H7 (cell line): ENCODE measurements at places on chromosomes 4 and X.

DNA sequence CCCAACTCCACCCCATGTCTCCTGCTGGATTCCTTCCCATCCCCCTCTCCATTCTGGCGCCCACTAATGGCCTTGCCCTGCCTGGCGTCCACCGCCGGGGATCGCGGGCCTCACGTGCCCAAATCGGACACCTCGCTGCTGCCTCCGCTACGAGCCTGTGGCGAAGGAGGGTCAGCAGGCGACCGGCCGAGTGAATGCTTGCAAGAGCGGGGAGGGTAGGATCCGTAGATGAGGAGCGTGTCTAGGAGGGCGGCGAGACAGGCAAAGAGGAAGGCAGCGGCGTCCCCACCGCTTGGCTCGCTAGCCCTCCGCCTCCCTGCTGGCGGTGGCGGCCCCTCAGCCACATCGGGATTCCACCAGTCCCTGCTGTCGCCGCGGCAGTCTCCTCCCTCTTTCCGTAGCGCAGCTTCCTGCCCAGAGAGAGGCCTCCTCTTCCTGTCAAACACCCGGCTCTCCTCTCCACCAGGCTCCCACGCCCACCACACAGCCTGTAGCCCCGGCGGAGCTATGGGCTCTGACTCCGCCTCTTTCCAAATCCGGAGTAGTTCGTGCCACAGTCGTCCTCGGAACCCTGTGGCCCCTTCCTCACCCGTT, at the start of gene SPIN2B:
TSS of gene SPIN2B (minus strand) at position 387 of the 594 bp plus-strand sequence.
- peak; percentile 86 for DNase-seq

DNA sequence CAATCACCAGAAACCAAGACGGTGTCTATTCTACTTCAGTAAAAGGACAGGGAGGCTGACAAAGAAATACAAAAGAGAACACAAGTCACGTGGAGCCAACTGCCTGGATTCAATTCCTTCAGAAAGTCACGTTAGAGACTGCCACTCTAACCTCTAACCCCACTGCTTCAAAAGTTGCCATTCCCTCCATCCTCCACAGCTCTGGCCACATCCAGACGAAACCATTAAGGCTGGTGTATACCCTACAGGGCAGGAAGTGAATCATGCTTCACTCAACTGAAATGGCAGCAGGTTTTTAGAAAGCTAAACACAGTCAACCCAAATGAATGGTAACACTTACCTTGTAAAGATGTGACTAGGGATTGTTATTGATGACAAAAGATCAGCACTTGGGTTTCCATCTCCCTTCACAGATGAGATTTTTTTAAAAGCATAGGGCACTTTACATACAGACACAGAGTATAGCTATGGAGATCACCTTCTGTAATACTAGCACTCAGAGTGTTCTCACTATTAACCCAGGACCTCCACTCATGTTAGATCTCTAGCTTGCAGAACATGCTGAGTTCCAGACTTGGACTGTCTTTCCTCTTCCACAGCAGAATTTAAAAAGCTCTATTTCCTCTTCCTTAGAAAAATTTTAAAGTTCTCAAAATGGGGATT, 37.4 kb downstream of the MAML3 start:
- no peak for DNase-seq

DNA sequence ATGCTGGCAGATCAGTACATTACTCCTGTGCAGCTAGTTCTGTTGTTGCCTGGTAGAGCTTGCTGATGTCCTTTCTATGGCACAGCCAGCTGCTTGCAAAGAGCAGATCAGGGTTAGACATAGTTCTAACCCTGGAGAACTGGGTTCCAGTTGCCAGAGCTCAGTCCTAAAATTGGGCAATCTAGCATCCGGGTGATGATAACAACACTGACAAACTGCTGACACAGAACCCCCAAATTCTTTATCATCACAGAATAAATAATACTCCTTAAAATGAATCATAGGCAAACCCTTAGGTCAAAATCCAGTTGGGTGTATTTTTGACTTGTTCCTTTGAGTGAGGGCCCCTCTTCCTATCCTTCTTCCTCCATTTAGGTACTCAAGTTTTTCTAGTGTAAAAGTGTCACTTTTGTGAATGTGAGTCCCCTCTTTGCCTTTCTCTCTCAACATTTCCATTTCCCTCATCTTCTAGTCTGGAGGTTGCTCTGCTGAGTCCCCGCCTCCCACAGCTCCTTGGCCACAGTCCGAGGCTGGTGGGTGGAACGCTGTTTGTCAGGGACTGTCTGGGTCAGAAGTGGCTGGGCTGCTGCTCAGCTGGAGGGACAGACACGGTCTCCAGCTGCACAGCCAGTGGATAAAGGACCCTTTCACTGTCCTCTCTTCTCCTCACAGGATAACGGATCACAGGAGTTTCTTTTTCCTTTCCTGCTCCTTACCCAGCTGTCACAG, 93.6 kb upstream of the RASGEF1B start:
- DNase-seq: no peak

GRCh38 chr4:62914758-62915157, 1494.5 kb downstream of the TECRL start:
- no peak for DNase-seq

DNA sequence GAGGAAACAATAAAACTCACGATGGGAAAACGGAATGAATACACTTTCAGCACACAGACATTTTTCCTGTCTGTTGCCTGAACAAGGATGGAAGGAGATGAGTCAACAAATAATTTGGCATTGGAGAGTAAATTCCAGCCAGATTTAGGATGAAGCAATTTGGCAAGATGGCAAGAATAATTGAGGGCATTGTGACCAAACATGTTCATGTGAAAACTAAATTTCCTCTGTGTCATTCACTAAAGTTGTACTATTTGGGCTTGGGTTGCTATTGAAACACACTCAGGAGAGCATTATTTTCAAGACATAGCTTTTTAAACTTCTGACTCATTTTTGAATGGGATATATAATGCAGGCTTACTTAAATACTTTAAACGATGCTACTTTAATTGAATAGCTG, 1614.4 kb downstream of the PCDH19 start:
- no peak for DNase-seq

DNA sequence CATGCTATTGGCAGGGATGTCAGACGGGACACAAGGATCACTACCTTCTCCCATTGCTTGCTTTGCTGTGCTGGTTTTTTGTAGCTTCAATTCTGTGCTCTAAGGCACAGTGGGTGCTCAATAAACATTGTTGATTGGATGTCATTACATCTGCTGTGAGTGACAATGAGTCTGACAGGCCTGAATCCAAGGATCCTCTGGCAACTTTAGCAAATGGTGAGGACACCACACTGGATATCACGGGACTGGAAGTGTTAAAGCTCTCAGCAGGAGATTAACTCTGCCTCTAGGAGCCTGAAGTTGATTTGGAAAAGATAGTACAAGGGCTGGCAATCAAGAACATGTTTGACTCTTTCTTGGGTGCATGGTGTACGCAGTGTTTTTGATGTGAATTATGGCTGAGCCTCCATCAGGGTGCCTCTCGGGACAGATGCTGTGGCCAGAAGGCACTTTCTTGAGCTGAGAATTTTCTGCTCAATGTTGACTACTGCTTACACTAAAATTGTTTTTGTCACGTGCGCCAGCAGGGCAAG, 217.9 kb downstream of the ARAP2 start:
- DNase-seq: no peak

GRCh38 chr4:54946741-54947140, 178.7 kb downstream of the KDR start:
- DNase-seq: no peak

DNA sequence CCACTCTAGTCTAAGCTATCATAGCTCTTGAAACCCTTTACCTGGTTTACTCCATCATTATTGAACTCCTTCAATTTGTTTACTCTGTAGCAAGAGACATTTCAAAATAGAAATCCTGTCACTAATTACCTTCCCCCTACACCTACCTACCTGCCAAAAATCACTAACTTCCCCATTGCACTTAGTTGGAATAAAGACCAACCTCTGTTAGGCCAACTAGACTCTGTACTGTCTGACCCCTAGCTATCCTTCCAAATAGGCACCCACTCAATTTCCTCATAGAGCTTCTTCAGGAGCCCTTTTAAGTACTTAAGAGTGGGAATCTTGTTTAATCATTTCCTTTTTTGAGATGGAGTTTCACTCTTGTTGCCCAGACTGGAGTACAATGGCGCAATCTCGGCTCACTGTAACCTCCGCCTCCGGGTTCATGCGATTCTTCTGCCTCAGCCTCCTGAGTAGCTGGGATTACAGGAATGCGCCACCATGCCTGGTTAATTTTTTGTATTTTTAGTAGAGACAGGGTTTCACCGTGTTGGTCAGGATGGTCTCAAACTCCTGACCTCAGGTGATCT, 8.9 kb upstream of the CDKL2 start:
- DNase-seq: no peak

DNA sequence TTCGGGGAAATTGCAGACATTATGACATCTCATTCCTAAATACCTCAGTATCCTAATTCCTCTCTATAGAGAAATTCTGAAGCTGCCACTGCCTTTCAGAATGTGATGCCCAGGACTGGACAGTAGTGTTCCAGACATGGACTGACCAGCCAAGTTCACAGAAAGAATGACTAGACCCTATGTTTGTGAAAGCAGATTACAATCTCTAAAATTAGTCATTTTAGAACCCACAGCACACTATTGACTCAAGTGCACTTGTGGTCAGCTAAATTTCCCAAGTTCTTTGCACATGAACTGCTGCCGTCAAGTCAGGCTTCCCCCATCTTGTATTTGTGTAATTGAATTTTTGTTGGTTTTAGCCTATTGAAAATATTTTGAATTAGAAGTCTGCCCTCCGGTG, 81.0 kb upstream of the ESX1 start:
- DNase-seq: no peak

GRCh38 chr4:136392576-136392975, 1139.7 kb downstream of the PCDH18 start:
- DNase-seq: no peak

- DNase-seq: no peak
Measured at GRCh38 chrX:103378990-103379389, 2.7 kb downstream of the BEX3 start.

DNA sequence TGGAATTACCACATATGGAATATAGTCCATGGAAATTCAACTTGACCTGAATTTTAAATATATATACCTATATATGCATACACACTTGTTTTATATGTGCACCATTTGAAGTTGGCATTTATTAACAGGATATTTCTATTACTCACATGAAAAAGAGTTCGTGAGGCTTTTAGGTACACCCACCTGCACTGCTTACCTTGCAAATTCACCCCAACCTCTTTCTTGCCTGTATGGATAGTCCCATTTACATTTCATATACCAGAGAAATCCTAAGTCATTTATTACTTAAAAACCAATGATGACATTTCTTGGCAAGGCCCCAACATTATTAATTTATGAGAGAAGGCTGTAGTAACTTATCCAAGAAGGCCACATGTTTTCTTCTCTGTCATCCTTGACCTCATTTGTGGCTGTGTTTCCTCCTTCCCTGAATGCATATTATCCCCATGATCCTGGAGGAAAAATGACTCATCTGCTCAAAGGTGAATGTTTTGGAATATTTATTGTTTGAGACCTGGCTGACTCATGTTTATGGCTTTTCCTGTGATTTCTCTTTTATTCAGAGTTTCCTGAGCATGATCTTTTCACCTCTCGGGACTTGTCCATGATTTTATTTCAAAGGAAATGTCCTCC, 62.2 kb upstream of the FAM241A start:
- no peak for DNase-seq

DNA sequence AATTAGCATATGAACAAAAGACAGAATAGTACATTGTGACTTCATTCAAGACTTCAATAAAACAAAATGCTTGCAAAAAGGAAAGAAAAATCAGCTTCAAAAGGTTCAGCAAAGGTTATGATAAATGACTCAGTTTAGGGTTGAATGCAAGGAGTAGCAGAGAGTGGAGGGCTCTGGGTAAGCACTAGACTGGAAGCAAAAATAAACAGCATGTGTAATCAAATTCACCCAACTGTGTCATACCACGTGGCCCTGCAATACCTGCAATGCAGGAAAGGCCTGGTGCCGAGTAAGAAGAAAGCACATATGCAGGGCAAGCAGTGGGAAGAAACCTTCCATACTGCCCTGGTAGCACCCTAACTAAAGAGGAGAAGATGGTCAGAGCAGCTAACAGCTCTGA, 88.7 kb downstream of the ATP11C start:
- peak; percentile 15 for DNase-seq

DNA sequence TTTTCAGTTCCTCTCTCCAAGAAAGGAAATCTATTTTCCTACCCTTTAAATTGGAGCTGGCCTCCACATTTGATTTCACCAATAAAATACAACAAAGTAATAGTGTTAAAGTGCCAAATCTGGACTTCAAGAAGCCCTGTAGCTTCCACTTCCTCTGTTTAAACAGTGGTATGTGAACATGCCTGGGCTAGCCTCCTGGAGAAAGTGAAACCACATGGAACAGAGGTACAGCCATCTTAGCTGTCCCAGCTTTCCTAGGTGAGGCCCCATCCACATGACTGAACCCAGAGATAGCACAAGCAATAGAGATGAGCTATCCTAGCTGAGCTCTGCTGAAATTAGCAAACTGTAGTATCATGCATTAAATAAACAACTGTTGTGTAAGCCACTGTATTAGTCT, 131.8 kb upstream of the VCX start:
- DNase-seq: no peak

GRCh38 chrX:15747626-15748173, 9.6 kb downstream of the CA5B start:
- no peak for DNase-seq
